Thyroid gland (tissue), 4 donors: ENCODE measurements at places on chromosomes 1 and 21. TPM values are rescaled to one million over a fixed set of nuclear protein-coding genes. Genes with fewer than 3 reads are reported as not detected.

SMCP gene
- not detected for total RNA-seq

DNA sequence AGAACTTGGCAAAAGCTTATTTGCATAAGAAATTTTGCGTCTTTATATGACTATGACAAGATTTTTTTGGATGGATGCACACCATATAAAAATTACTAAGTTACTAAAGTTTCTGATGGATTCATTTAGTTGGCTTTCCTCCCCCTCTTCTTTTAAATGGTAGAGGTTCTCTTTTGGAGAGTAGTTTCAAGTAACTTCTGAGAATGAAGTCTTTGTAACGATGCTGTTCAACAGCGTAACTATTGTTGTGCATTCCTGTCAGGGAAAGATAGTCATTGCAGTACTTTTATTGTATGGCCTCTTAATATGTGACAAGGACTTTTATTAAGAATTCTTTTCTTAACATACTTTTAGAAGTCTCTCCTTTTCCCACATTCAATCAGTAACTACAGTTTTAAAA lies 16.0 kb downstream of the NFIA start:
- DNase-seq: no peak

DNA sequence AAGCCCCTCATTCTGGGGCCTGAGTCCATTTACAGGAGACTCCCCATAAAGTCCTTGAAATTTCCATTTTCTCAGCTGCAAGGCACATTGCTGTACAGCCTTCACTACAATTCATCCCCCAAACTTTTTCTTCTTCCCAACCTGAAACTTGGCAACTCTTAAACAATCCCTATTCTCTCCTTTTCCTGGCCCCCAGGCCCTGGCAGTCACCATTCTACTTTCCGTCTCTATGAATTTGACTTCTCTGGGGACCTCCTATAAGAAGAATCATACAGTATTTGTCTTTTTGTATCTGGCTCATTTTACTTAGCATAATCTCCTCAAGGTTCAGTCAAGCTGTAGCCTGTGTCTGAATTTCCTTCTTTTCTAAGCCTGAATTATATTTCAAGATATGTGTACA lies 332.9 kb downstream of the PCP4 start:
- no peak for DNase-seq

GRCh38 chr1:28592321-28593071 lies 431 bp downstream of the RAB42 start:
- no peak for DNase-seq
